ENCODE measurements at places on chromosomes 6 and 20.

DNA sequence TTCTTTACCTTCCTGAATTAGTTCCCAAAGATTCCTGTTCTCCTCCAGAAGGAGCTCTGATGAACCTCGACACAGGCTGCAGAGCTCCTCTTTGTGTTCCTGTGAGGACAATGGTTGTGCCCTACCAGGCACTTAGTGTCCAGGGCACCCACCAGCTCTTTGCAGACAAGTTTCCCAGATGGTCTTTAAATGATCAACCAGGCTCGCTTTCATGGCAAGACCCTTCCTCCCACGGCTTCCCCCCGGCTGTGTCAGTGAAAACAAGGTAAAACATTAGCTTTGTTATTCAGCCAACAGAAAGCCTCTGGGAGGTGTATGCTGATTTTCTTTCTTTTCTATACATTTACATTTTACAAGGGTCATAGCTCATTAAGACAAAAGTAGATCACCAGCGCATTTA, 32.3 kb upstream of the CNKSR3 start:
- DNase-seq, result no peak

DNA sequence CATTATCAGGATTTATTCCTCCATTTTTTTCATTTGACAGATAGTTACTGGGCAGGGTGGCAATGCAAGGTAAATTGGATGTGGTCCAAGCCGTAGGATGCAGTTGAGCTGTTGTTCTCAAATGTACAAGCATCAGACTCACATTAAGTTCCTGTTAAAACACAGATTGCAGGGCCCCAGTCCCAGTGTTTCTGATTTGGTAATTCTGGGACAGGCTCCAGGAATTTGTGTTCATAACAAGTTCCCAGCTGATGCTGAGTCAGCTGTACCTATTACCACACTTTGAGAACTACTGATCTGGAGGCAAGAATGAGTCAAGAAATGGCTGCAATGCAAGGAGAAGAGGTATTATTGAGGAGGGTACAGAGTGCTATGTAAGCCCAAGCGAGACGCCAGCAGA, 11.7 kb downstream of the TMEM244 start:
- peak; percentile 32 for DNase-seq

DNA sequence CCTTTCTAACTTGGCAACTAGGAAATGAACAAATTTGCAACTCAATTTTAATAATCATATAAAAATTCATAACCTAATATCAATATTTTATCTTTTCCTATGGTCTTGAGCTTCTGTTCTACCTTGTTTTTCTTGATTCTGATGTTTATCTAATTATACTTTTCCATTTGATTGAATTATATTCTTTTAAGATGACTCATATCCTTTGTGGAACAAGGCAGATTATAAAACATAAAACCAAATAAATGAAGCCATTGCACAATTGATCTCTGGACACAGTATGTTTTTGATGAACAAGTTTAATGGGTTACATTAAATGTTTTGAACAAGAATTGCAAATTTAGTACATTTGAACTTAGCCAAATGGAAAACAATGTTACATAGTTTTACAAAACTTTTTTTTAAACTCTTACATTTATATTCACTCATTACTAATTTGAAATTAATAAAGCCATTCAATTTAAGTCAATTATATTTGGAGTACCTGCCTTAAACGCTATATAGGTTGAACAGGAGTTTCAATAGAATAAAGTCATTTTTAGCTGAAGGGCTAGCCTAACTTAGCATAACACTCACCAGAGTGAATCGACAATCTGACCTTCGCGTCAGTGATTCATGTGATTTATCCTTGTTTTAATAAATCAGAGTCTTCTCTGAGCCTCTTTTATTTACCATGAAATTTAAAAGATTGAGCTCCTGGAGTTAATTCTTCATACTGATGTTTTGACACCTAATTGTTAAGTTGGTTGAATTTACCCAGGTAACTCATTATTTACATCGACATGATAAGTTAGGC, 3.8 kb downstream of the NCOA7 start:
- DNase-seq, result no peak

- DNase-seq, result no peak
These were observed 531.0 kb upstream of the MMS22L start for GRCh38 chr6:97813889-97814567.

- no peak for DNase-seq
These were observed 191.0 kb downstream of the TBXT start for GRCh38 chr6:165976684-165977083.

DNA sequence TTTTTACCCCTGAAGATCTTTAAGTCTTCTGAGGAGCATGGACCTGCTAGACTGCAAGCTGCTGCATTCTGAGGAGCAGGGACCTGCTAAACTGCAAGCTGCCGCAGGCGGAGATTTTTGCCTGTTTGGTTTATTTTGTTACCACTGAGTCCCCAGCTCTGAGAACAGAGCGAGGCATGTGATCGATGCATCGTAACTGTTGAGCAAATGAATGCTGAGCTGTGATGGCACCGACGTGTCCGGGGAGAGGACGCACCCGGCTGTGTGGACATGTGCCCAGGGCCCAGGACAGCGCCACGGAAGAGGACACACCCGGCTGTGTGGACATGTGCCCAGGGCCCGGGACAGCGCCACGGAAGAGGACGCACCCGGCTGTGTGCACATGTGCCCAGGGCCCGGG, 24.2 kb downstream of the DNAJC5 start:
- DNase-seq, result no peak

GRCh38 chr6:75428204-75428603, 65.4 kb downstream of the FILIP1 start:
- no peak for DNase-seq

- DNase-seq, result no peak
These were observed 186.2 kb upstream of the CST7 start for GRCh38 chr20:24762791-24763350.

DNA sequence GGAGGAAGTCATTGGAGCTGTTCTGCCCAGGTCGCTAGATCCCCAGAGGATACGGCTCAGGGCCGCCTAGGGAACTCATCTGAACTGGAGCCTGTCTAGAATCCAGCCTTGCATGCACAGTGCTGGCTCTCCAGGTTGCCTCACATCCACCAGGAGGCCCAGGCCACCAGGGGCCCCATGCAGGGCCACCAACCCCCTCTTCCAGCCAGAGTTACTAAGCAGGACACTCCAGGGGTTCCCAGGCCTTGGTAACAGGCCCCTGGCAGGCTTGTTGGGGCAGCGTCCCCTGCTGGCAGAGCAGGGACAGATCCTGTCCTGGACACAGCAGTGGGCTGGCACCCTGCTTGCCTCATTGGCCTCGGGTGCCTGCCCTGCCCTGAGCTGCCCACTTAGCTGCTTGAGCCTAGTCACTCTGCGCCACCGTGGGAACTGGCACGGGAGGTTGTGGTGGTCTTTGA, 35.3 kb downstream of the EFCAB8 start:
- DNase-seq, result no peak

DNA sequence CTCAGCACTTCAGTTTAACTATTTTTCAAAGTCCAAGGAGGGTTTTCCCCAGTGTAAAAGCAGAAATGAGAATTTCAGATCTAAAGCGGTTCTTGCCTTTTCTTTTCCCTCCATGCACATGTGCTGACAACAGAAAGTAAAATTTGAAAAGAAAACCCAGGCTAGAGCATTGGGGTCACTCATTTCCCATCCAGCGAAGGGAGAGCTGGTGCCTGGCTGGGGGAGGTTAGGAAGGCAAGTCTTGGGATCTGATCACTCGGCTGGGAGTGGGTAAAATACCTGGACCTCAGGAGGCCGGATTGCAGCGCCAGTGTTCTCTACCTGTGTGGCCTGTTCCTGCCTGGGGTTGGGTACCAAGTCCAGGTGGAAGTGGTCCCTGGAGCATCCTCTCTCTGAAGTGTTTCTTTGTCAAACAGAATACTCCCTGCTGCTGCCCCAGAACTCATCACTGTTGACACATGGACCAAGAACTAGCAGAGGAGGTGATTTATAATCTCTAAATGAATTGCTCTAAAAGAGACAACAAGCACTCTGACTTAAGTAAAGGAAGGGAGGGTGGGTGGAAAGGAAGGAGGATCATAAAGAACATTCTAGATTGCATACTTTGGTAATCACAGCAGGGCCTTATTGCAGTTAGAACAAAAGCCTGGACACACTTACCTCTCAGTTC, 136.0 kb downstream of the MTHFD1L start:
- no peak for DNase-seq

GRCh38 chr6:153729189-153729588, 309.9 kb upstream of the OPRM1 start:
- DNase-seq, result no peak

- no peak for DNase-seq
These were observed 256 bp downstream of the CDK19 start for GRCh38 chr6:110815015-110815410.

DNA sequence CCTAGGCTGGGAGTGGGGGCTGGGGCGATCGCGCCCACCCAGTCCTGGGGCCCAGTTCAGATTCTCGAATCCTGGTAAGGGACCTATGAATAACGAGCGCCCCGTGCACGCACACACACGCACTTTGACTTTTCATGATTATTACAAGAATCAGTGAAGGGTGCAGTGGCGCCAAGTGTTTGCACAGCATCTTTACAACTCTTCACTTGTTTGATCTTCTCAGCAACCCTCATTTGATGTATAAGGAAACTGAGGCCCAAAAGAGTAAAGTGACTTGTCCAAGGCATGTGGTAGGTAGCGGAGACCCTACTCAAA, 863 bp upstream of the LRFN2 start:
- DNase-seq, result no peak

GRCh38 chr6:63213325-63213724, 2.1 kb downstream of the FKBP1C start:
- no peak for DNase-seq

GRCh38 chr6:139765825-139766285, 391.4 kb upstream of the CITED2 start:
- no peak for DNase-seq

- DNase-seq, result no peak
These were observed 7.5 kb upstream of the TBX18 start for GRCh38 chr6:84771756-84772356.

- no peak for DNase-seq
These were observed 106.6 kb downstream of the TRIM27 start for GRCh38 chr6:28816909-28817807.

GRCh38 chr20:50533061-50533460, 22.9 kb downstream of the PTPN1 start:
- DNase-seq, result no peak

- DNase-seq, result peak; percentile 38
These were observed 3.3 kb downstream of the PLN start for GRCh38 chr6:118551063-118552053.

- no peak for DNase-seq
These were observed 348.7 kb downstream of the SMOC2 start for GRCh38 chr6:168789699-168790098.

DNA sequence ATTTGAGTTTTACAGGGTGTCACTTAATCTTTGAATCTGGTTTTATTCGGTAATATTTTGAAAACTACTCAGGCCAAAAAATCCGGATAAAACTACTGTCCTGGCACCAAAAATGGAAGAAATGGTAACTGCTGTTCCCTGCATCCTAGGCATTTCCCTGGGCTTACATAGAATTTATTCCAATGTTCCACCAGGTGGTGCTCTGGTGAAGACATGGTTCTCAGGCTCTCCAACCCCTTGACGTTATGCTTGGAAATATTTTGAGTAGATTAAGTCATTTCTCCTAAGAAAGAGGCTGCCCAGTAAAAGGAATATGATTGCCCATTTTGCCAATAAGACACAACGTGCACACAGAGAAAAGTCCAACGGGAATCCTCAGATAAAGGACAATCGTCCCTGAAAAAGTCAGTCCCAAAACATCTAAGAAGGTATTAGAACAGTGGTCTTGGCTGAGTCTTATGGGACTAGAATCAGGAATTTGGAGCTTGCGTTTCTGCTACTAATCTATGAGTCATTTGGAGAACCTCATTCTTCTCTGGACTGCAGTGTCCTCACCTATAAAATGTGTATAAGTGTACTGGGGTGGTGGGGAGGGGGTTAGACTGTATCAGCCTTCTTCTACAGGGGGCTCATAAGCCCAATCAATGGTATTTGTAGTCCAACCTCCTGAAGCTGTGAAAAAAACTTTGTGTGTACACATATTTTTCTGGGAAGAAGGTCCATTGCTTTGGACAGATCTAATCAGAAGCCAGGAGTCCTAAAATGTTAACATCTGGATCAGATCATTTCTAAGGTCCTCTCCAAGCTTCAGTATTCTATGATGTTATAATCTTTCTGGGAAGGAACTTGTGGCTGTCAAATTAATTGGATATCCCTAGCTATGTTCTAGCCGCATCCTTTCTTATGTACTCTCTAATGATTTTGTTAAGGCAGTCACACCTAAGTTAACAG, 131.0 kb upstream of the BMP2 start:
- peak; percentile 36 for DNase-seq

DNA sequence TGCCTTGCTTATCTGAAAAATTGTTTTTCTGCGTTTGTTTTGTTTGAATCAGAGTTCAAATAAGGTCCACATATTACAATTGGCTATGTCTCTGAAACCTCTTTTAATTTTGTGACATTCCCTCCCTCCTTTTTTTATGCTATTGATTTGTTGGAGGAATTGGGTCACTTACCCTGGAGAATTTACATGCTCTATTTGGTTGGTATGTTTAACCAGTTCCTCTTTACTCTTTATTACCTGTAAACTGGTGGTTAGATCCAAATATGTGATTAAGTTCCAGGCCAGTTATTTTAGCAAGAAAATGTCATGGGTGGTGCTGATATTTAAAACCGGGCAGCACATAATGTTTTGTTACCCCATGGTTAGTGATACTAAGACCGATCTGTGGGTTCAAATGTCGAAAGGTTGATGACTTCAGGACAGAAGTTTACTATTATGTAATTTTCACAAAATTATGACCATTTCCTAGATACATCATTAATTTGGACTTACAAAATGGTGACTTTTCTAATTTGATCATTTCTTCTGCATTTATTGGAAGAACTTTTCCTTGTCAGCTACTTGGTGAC, 77.3 kb downstream of the KIZ start:
- no peak for DNase-seq

DNA sequence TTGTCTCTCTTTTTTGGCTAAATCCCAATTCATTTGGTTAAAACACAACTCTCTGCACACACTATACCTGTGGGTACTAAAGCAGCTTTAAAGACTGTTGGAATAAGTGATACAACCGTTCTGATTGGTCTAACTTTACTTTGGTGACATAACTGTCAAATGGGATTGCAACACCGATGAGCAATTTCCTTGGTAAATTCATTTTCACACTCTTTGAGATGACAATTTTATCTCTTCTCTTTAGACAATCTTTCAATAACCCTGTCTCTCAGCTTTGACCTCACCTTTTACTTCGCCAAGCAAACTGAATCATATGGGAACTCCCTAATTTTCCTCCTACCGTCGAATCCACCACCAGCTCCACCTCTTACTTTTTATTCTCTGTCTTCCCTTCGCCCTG, 60.8 kb downstream of the ECT2L start:
- DNase-seq, result no peak

- DNase-seq, result no peak
These were observed 929.9 kb upstream of the EPHA7 start for GRCh38 chr6:94349227-94349626.

- DNase-seq, result no peak
These were observed 12.4 kb upstream of the NPBWR2 start for GRCh38 chr20:64119681-64120341.

DNA sequence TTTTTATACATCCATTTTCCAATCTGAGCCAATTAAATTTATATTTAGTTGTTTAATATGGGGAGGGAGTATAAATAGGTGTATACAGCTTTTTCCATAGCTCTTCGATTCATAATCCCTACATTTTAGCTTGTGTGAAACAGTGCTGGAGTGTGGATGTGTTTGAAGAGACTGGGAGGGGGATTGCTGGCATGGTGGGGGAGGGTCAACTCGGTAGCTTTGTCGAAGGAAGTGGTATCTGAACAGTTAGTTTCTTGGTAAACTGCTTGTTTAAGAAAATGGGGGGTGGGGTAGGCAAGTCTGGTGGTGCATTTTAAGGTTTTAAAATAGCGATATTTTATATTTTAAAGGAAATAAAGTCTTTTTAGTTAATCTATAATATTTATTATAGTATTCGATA, 1.4 kb upstream of the LIN28B start:
- DNase-seq, result no peak

Data from GM04504 (cell line).